ENCODE measurements at places on chromosomes 2 and 18.

GRCh38 chr18:76188097-76188496, 306.9 kb downstream of the ZNF516 start:
- DNase-seq: no peak

GRCh38 chr18:58391932-58392323, 237.0 kb downstream of the ALPK2 start:
- DNase-seq: no peak

DNA sequence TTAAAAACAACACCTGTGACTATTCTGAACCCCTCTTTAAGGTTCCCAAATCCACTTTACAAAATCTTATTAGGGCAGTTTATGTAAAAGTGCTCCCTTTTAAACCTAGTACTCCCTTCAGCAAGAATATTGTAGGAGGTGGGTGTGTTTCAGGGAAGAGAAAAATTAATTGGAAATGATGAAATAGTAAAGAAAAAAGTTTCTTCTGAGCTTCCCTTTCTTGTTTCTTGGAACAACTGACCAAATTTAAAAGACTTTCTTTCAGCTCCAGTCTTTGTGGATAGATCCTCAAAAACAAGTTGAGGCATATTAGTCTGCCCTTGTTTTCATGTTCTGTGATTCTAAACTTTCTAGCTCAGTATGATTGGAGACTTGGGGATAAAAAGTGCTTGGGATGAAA, 3.0 kb downstream of the VWA3B start:
- no peak for DNase-seq

DNA sequence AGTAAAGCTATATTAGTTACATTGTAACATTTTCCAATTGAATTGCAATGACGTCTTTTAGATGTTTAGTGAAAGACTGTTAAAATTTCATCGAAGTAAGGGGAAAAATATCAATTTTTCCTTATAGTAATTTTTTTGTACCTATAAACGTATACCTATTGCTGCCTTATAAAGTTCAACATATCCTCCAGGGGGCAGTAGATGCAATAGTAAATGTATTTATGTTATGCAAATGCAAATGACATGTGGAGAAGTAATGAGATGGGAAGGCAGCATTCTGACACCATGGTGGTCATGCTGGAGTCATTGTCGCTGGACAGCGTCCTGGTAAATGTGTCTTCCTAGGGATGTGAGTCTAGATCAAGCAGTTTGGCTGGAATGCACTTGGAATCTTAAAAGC, 38.7 kb downstream of the MSTN start:
- no peak for DNase-seq

GRCh38 chr2:142218471-142218870, 87.7 kb upstream of the LRP1B start:
- no peak for DNase-seq

- no peak for DNase-seq
Measured at GRCh38 chr2:232419245-232420072, 12.8 kb downstream of the ALPG start.

DNA sequence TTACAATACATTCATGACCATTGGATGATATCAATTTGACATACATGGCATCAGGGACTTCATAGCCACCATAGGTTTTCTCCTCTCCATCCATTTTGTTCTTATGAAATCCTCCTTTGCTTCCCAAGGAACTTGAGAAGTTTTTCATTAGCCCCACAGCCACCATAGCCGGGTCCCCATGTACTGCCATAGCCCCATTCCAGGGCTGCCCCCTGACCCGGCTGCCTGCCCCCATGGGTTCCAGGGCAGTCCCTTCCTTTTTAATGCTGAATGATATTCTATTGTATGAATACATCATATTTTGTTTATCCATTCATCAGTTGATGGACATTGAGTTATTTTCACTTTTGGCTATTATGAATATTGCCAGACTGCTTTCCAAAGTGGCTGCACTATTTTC, 20.4 kb downstream of the ATP6V1B1 start:
- no peak for DNase-seq

- DNase-seq: no peak
Measured at GRCh38 chr2:29881089-29881730, 40.2 kb downstream of the ALK start.

- no peak for DNase-seq
Measured at GRCh38 chr18:78448106-78448505, 531.5 kb upstream of the SALL3 start.

DNA sequence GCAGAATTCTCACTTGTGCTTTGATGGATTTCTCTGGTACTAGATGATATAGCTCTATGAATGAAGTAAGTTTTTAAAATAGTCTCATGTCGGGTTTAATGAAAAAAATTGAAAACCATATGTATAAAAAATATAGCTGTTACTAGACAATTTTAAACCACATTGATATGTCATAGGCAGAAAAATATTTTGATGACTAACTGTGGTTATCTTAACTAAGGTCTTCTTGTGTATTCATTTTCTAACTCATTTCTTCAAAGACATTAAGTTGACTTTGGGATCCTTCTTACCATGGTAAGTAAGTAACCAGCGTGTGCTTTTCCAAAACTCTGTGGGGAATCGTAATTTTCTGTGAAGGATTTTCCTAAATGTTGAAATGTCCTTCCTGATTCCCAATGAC, 160.9 kb upstream of the COL3A1 start:
- no peak for DNase-seq

GRCh38 chr2:98870516-98871158, 65.4 kb downstream of the CRACDL start:
- no peak for DNase-seq

DNA sequence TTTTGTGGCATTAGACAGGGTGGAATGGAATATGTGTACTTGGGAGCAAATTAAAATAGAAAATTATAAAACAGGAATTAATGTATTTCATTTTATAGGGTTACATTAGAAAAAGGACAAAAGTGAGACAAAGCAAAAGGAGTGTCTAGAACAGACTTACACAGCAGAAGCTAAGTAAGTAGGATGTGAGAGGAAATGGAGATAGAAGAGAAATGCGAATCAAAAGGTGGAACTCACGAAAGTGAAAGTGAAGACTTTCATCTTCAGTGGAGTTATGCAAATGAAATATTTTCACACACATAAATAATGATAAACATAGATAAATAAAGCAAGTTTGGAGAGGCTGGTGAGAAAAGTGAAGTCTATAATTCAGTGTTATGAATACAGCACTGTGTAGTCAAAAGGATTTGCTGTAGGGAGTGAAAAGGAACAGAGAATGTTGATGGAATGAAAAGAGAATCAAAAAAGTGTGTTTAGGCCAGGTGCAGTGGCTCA, 94.8 kb downstream of the DLGAP1 start:
- DNase-seq: no peak

- DNase-seq: no peak
Measured at GRCh38 chr2:24984912-24985311, 13.2 kb upstream of the DNAJC27 start.

GRCh38 chr2:189836644-189837043, 52.4 kb downstream of the PMS1 start:
- no peak for DNase-seq

GRCh38 chr2:26685341-26685740, 7.2 kb upstream of the KCNK3 start:
- DNase-seq: no peak

GRCh38 chr18:52523566-52523965, 183.6 kb downstream of the DCC start:
- no peak for DNase-seq

DNA sequence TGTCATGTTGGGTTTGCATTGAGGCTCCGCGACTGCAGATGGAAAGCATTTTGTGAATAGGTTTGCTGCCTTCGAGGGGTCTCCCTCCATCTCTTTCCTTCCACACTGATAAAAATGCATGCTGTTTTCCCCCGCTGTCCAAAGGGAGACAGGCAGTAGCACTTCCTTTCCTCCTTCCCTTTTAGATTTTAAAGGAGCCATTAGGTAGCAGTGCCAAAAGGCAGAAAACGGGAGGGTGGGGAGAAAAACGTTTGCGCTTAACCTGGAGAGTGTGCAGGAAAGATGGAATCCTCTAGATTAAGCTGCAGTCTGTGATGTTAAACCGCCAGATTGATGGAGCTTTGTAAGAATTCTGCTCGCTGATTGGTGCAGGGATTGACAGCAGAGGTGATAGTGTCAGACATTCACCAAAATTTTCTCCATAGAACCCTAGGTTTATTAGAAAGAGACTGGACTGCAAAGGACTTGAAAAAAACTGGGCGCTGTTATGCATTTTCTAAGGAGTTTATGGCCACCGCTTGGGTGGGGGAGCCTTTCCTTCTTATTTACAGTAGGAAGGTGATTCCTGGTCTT, 688 bp downstream of the MAPRE2 start:
- DNase-seq: no peak

DNA sequence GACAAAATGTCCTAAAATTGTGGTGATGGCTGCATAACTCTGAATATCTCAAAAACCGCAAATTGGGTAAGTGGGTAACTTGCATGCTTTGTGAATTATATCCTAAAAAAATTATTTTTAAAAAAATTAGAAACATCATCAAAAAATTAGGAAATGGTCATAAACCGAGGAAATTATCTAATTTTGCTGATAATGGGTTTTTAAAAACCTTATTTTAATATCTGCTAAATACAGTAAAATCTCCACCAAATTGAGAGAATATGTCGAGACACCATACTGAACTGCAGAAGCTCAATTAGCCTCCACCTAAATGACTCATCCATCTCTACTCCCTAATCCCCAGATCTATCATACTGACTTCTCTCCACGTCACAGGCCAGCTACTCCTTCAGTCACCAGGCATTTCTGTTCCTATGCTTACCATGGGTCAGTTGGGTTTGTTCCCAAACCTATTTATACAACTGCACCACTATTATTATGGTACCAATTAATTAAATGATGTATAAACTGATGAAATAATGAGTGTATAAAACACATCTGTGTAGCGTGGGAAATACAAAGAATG, 36.1 kb downstream of the SPIRE1 start:
- DNase-seq: no peak

DNA sequence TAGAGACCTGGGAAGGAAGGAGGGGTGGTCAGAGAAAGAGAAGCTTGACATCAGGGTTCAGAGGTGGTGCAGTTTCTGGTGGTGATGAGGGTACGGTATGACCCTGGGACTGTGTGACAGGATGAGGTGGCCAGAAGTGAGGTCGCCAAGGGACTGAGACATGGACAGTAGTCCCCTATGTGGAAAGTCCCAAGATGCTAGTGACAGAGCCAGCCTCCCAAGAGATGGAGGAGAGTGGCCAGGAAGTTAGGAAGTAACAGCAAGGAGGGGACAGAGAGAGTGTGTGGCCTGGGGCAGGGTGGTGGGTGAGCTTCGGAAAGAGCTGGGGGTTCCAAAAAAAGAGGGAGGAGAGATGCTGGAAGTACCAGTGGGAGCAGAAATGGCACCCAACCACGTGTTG, 66.0 kb downstream of the SMAD7 start:
- DNase-seq: no peak

GRCh38 chr2:73859721-73860586, 31.2 kb downstream of the STAMBP start:
- DNase-seq: no peak
